NCI-H2171 (cell line): ENCODE measurements at places on chromosomes 12 and 14.

DNA sequence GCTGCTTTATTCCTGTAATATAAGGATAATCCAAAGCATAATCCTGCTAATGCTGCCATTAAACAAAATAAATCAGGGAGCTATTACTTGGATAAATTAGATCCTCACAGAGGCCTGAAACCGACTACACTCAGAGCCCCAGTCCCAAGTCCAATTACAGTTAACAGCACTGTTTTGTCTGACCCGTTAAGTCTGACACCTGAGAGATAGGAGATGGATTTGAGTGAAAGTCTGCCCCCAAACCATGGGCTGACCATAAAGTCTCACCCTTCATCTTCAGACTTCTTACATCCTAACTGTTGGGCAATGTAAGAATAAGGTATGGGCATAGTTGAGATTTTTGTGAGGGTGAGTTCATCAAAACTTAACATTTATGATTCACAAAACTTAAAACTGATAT, 181.7 kb downstream of the PLCZ1 start:
- DNase-seq: no peak

GRCh38 chr12:29552324-29552927, 54.9 kb upstream of the OVCH1 start:
- no peak for DNase-seq

- no peak for DNase-seq
These were observed 2.2 kb upstream of the ZC2HC1C start for GRCh38 chr14:75067212-75067611.

GRCh38 chr12:20272801-20273200, 95.5 kb upstream of the PDE3A start:
- DNase-seq: no peak

DNA sequence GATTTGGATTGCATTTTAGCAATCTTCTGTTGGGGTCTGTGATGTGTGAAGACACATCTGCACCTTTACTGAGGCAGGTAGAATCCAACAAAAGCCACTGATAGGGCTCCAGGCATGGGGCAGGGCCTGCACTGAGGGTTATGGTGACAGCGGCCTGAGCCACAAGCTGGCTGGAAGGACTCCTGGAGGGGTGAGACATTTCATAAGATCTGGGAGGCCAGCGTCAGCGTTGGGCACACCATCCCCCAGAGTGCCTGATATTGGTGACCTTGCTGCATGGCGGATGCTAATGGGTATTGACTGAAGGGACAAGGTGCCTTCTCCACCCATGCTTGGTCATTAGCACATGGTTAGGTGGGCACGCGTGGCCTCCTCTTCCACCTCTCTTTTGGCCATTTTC, 187.6 kb downstream of the CACNA1C start:
- no peak for DNase-seq

DNA sequence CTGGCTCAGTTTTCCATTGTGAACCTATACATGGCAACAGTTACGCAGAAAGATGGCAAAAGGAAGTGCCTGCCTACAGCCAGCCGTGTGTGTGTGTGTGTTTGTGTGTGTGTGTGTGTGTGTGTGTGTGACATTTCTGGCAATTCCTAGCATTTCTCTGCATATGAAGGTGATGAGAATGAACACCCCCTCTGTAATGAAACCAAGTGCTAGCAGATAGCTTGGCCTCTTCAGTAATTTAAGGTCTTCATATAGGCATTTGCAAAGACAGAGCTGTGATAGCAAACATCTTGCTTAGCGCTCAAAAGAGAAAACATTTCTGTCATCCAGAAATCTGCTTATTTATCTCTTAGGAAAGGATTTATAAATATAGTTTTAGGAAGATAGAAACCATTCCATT, 389.1 kb downstream of the AACS start:
- no peak for DNase-seq

DNA sequence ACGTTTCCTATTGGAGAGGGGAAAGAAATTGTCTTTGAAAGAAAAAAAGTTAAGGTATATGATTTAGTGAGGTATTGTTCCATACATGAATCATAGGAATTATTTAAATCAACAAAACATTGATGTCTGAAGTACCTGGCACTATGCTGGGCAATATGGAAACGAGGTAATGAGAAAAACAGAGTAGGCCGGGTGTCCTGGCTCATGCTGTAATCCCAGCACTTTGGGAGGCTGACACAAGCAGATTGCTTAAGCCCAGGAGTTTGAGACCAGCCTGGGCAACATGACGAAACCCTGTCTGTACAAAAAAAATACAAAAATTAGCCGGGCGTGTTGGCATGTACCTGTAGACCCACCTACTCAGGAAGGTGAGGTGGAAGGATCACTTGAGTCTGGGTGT, 45.9 kb downstream of the AEBP2 start:
- DNase-seq: no peak

DNA sequence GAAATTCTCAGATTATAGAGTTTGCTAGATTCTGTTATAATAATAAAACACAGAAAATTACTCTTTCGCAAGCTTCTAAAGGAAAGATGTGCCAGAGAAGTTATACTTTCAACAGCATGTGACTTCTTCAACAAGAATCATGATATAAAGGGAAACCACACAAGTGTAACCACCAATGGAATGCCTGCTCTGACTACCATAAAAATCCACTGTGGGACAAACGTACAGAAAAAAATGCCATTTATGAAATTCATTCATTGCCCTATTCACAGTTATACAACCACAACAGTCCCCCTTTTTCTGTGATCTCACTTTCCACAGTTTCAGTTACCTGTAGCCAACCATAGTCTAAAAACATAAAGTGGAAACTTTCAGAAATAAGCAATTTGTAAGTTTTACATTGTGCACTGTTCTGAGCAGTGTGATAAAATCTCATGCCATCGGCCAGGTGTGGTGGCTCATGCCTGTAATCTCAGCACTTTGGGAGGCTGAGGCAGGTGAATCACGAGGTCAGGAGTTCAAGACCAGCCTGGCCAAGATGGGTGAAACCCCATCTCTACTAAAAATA, 3.2 kb downstream of the CATSPERB start:
- DNase-seq: no peak

DNA sequence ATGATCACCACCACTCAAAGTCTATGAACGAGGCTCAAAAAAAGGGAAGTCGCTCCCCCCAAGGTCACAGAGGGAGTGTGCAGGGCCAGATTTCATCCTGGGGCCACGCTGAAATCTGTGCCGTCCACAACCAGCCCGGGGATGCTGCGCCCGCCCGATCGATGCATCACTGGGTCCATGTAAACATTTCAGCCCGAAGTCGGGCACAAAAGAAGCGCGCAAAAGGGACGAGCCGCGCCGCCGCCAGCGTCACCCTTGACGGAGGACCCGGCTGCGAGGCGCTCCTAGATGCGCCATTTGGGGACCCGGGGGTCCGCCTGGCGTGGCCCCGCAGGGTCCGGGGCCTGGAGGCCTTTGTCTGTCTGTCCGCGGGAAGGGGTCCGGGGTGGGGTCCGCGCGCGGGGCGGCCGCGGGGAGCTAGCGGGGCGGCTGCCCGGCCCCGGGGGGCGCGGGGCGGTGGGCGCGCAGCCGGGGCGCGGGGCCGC, 503 bp downstream of the FBXO21 start:
- DNase-seq: peak; percentile 6

DNA sequence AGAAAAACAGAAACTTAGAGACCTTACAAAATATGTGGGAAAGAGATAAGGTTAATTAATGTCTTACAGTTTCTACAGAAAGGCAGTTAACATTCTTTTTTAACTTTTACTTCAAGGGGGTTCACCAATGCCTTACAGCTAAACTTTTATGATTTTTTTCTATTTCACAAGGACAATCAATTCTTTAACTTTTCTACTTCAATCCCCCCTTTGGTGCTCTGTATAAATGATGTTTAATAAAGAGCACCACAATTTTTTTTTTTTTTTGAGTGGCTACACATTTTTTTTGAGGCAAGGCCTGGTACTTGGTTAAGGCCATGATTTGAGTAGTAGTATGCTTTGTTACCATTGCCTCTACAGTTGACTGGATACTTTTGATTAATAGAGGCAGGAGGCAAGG, 279.6 kb downstream of the PRKD1 start:
- DNase-seq: no peak

DNA sequence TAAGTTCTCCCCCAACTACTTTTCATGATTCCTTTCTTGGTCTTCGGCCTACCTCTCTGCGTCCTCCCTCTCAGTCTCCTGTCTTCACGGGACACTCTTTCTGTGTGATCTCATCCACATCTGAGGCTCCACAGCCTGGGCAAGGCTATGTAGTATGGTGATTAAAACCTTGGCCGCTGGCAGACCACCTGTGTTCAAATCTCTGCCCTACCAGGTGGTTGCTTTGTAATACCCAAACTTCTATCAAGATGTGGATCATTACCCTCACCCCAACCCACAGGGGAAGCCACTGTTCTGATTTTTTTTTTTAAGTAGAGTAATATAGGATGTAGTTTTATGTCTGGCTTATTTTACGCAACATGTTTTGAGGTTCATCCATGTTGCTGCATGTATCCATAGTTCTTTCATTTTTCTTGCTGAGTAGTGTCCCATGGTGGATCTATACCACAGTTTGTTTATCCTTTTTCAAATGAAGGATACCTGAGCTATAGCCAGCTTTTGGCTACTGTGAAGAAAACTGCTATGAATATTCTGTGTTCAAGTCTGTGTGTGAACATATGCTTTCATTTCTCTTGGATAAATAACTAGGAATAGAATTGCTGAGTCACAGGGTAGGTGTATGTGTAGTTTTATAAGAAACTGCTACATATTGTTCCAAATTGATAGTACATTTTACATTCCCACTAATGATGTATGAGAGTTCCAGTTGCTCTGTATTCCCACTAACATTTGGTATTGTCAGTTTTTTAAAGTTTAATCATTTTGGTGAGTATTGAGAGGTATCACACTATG, 8.3 kb upstream of the STAT6 start:
- DNase-seq: no peak

DNA sequence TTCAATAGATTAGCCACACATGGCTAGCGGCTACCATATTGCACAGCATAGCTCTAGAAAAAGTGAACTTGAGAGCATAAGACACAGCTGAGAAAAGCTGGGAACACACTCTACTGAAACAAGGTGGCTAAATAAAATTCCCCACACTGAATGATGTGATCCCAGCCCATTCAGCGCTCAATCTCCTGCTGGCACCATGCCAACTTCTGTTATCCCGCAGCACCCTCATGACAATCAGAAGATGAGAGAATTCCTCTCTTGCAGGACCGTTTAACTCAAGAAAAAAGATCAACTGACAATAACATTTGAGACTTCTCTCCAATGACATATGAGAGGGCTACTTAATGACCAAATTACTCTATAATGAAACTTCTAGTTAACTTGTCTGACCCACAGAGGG, 115.4 kb downstream of the ADAMTS20 start:
- DNase-seq: no peak

GRCh38 chr12:97292588-97292987, 170.0 kb upstream of the RMST start:
- DNase-seq: no peak

DNA sequence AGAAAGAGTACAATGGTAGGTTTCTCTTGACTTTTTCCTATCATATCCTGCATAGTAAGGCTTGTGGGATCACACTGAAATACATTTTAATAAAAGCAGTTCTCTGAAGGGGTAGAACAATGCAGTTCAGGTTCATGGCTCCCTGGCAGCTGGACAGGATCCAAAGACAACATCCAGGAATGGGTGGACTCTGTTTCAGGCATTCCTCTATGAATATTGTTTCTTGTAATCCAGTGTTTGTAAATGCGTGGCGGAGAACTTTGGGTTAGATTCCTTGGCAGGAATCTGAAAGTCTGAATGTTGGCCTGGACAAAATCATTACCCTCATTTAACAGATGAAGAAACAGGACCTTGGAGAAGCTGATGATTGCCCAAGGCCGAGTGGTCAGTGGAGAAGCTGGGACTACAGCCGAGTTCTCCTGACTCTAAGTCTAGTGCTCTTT, 43.5 kb downstream of the SYNE2 start:
- DNase-seq: no peak

DNA sequence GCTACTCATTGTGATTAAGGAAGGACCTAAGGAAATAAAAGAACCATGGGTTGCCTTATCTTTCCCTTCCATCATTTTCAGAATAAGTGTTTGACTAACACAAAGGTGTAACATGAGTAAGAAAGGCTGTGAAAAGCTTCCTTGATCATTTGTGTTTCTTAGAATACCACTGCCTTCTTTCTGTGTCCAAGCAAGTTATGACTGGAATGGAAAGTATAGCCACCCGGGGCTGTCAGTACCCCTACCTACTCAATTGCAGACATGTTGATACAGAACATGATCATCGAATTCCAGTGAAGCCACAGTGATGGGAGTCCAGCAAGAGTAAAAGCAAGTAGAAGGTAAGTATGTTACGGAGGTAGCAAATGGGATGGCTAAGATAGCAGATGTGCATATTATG, 209.8 kb downstream of the PELI2 start:
- DNase-seq: no peak

DNA sequence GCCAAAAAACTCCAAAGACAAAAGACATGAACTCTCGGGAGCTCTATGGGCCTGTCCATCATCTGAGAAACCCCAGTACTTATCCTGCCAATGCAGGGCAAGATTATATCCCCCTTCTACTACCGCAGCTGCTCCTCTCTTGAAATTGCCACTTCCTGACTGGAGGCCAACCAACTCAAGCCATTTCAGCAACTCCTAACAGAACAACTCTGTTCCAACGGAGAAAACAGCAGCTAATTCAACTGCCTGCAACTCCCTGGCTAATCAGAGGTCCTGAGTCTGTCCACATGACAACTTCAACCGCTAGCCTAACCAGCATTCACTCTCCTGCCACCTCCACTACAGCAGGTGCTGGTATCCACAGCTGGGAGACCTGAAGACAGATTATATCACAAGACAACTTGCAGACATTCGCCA, 24.1 kb downstream of the CEP83 start:
- DNase-seq: no peak

DNA sequence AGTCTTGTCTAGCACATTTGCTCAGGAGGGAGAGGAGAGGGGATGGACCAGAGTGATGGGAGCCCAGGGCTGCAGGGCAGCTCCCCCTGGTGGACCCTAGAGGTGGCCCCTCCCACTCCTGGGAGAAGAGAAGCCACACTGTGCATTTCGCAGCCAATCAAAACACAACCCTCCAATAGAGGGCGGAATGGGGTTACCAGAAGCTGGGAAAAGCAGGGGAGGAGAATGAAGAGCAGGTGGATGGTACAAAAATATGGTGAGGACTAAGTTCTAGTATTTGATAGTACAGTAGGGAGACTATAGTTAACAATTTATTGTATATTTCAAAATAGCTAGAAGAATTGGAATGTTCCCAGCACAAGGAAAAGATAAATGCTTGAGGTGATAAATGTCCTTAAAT, 23.6 kb downstream of the VASH1 start:
- peak; percentile 45 for DNase-seq

DNA sequence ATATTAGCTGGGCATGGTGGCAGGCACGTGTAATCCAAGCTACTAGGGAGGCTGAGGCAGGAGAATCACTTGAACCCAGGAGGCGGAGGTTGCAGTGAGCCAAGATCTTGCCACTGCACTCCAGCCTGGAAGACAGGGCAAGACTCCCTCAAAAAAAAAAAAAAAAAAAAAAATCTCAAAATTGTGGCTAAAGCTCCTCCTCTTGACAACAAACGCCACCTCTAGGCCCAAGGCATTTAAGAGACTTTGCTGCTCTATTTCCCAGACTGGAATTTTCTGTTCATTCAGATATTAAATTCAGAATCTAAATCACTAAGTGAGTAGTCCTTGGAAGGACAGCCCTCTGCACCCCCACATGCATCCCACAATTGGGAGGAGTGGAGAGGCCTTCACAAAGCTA, 1.4 kb downstream of the ZFYVE1 start:
- no peak for DNase-seq

GRCh38 chr12:25733541-25733940, 180.5 kb upstream of the LMNTD1 start:
- DNase-seq: no peak
